LoVo (cell line): ENCODE measurements at places on chromosomes 4 and X.

- DNase-seq: no peak
These were observed 336.6 kb upstream of the MAD2L1 start for GRCh38 chr4:120403296-120403695.

GRCh38 chrX:72100051-72100755, 31.5 kb downstream of the RTL5 start:
- no peak for DNase-seq

DNA sequence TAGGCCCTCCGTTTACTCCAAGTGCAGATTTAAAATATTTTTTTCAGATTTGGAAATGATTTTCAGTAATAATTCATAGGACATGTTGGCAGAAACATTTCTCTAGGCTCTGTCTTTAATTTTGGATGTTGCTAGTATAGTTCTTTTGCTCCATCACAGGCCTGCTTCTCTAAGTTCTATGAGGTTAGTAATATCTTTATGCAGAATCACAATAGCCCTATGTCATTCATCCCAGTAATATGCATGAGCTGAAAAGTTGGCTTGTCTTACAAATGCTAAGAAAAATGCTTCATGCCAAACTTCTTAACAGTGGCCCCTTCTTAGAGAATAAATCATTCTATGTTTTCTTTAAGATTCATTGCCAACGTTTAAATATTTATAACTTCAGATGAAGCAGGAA, 148.3 kb upstream of the TLL1 start:
- no peak for DNase-seq

DNA sequence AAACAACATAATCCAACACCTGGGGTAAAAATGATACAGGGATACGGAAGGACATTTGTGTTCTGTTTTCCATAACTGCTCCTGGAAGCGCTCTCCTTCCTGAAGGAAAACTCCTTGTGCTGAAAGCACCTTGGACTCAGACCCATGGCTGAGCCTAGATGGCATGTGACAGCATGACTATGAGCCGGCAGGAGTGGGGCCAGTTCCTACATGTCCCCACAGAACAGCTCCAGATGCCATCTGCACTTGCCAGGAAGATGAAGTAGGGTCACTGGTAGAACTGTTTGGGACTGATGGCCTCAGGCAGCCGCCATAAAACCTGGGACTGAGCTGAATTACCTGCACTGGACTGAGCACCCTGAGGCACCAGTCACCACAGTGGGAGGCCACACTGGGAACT, 56.0 kb upstream of the BCLAF3 start:
- DNase-seq: no peak

- no peak for DNase-seq
These were observed 22.7 kb upstream of the PLCXD1 start for GRCh38 chrX:258291-259040.

- DNase-seq: no peak
These were observed 654.4 kb downstream of the IQCM start for GRCh38 chr4:149161247-149161646.

- DNase-seq: no peak
These were observed 100.2 kb upstream of the GRIA3 start for GRCh38 chrX:123083924-123084323.

- DNase-seq: no peak
These were observed 606.0 kb downstream of the BCOR start for GRCh38 chrX:39491548-39492297.

- DNase-seq: no peak
These were observed at the start of gene GAB3 for GRCh38 chrX:154750301-154751202. GAB3 (minus strand) TSS chrX:154751077; CDS start chrX:154751025, 52 bp downstream.

GRCh38 chrX:105463473-105463872, 243.0 kb upstream of the TEX13A start:
- DNase-seq: no peak
